ENCODE measurements at places on chromosomes 6 and 20.

DNA sequence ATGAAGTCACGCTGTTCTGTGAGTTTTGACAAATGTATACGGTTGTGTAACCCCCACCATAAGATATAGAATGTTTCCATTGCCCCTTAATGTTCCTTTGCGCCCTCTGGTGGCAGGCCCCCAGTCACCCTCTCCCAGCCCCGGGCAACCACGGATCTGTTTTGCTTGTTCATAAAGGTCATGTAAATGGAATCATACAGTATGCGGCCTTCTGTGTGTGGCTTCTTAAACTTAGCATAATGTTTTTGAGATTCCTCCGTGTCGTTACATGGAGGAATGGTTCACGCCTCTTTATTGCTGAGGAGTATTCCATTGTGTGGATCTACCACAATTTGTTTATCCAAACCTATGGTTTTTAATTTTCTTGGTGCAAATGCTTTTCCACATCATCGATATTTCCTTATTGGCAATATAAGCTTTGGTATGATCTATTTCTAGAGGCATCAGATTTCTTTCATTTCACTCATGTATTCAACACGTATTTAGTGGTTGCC, 28.4 kb downstream of the LYRM2 start:
- no peak for DNase-seq

DNA sequence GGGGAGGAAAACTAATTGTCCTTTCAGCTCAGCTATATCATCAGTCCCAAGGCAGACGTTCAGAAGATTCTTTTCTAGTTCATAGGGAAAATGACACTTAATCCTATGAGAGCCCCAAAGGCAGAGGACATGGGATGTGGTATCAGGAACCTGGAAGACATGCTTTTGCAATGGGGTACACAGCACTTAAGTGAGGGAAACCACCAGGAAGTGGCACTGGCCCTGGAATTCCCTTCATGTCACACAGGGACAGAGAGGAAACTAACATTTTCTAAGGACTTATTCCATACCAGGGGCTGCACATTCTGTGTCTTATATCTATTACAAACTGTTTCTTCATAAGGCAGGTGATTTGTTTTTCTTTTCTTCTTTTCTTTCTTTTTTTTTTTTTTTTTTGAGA, 28.2 kb downstream of the VPS52 start:
- DNase-seq: no peak

DNA sequence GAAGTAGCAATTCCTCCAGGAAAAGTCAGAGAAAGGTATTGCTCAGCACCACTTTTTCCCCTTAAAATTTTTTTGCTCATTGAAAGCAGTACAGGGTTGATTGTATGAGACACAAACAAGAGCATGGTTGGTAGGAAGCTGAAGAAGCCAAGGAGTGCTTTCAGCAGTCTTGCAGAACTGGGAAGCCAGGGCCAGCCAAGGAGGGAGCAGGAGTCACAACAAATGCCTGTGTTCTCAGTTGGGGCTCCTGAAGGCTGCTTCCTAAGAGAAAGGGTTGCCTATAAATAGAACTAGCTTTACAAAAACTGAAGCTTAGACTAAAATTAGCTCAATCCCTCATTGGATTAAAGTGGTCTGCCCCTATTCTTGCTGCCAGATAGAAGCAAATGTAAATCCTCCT, 3.3 kb upstream of the THEMIS start:
- DNase-seq: no peak

DNA sequence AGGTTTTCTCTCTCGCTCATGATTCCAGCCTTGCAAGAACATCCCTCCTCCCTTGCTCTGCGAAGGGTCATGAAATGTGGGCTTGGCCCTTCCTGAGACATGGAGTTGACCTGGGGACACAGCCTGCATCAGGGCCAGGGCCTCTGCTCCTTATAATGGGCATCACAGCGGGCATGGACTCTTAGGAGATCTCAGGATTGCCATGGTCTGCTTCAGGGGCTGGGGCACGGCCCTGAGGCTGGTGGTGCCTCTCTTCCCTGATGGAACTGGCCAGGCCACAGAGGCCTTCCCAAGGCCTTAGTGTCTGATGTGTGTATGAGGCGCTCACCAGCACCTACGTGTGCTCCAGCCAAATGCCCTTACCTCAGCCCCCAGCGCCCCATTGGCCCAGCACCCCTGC, 23.9 kb downstream of the ENTPD6 start:
- DNase-seq: no peak

DNA sequence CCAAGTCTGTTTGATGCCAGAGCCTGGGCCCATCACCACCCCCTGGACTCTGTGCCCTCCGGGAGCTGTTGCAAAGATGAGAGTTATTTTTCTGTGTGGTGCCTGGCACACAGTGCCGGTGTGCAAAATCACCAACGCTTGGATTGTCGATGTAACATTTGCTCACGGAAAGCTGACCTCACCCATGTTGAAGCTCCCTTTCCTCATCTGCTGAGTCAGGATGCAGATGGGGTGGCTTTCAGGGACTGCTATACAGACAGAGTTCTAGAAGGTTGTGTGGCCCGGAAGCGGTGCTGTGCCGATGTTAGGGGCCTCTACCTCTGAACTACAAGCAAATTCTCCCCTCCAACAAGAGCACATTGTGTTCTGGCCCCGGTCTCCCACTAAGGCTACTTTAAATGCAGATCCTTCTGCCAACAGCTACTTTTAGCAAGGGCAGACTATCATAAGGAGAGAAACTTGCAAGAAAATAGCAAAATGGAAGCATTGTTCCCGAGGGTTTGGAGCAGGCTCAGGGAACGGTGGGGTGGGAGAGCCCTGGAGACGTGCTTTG, 34.0 kb downstream of the EYA2 start:
- no peak for DNase-seq

- no peak for DNase-seq
Measured at GRCh38 chr6:119350202-119350951, 816 bp upstream of the MAN1A1 start.

DNA sequence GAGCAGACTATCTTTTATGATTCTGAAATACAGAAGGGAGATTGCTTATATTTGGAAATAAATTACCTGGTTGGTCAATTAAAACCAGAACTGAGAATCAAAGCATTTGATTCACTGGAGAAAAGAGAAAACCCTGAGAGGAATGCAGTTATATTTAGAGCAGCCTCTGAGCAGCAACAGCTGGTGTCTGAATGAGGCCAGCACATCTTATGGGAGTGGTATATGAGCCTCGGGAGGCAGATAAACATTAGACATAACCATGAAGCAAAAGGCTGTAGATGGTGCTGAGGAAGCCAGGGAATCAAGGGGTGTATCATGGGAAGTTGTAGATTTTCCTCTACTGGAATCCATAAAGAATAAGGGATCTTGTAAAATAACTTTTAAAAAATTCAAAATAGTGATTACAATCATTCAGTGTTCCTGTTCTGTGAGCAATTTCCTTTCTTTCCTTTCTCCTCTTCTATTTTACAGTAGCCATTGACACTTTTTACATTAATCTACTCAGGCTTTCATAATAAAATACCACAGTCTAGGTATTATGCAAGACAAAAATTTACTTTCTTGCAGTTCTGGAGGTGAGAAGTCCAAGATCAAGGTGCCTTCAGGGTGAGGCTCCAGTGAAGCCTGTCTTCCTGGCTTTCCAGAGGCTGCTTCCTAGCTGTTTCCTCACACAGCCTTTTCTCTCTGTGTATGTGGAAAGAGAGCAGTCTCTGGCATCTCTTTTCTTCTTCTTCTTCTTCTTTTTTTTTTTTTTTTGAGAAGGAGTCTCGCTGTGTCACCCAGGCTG, 32.8 kb upstream of the ENPP5 start:
- no peak for DNase-seq
